ENCODE measurements at places on chromosomes 3 and 15.

- DNase-seq, result no peak
Measured at GRCh38 chr15:42148808-42149492, 7.5 kb downstream of the PLA2G4F start.

DNA sequence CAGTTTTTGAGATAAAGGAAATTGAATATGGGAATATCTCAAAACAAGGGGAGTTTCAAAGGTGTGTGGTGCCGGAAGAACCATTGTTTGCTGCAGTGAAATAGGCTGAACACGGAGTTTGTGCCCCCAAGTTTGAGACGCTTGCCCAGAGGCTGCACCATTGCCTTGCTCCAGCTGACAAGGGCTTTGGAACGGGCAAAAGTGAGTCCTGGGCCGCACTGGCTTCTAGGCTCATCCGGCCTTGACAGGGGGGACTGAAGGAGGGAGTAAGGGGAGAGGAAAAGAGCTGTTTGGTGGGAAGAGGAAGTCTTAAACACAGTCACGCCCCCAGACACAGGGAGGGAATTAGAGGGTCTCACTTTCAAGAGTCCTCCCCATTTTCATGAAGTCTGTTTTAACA, 269.9 kb downstream of the FAM43A start:
- DNase-seq, result no peak

- peak; percentile 54 for DNase-seq
Measured at GRCh38 chr15:31483053-31483985, 156.7 kb downstream of the KLF13 start.

- DNase-seq, result no peak
Measured at GRCh38 chr3:141094790-141095545, 43.8 kb downstream of the SPSB4 start.

DNA sequence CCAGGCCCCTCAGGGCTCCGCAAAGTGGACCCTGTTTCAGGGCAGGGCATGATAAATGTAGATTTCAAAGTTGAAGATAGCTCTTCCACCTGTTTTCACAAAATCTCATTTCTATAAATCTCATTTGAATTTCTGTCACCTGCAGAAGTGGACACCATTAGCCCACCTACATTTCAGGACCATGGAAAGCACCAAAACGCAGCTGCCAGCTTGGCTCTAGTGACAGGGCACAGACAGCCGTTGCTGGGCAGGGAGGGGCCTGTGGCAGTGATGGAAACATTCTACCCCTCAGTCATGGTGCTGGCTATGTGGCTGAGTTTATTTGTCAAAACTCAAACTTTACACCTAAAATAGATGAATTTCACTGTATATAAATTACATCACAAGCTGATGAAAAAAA, 40.4 kb downstream of the PRR23E start:
- DNase-seq, result no peak

DNA sequence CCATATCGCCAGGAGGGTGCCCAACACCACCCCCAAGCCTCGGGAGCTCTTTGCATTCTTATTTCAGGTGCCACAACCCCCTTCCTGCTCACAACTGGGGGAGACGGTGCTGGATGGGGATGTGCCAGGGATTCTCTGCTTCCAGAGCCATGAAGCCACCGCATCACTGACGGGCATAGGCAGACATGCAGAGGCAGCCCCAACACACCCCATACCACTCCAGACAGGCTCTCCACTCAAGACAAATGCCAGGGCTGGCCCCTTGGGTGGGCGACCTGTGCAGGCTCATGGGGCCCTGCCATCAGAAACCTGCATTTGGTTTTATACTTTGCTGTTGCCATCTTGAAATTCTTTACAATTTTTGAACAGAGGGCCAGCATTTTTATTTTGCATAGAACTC, 27.0 kb upstream of the TRPM1 start:
- no peak for DNase-seq

DNA sequence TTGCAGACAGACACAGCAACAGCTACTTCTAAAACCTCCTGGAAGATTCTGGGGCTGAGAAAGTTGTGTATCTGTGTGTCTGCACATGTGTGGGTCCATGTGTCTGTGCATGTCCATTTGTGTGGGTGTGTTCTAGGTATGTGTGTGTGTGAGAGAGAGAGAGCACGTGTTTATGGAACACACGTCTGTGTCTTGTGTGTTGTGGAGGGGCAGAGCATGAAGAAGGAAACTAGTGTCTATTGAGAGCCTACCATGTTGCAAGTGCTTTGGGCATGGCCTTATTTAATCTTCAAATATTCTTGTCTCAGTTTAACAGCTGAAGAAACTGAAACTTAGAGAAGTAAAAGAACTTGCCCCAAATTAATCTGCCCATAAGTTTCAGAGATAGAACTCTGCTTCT, 327.5 kb downstream of the UACA start:
- DNase-seq, result no peak

DNA sequence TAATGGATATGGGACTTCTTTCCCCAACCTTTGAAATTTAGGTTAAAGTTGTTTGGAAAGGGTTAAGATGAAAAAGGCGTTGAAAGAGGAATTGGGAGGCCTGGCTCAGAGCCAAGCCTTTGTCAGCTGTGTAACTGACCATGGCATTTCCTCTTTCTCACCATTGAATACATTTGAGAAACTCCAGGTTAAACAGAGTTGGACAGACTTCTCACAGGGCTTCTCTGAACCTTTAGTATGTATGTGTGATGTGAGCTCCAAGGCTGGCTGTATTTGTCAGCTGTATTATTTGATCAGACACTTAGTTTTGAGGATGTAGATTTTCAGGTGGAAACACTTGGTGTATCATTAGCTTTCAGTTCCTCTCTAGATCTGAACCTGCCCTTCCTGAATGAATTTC, 136.4 kb upstream of the GOLGA6L4 start:
- no peak for DNase-seq

- DNase-seq, result no peak
Measured at GRCh38 chr15:71650603-71651002, 159.8 kb upstream of the NR2E3 start.

DNA sequence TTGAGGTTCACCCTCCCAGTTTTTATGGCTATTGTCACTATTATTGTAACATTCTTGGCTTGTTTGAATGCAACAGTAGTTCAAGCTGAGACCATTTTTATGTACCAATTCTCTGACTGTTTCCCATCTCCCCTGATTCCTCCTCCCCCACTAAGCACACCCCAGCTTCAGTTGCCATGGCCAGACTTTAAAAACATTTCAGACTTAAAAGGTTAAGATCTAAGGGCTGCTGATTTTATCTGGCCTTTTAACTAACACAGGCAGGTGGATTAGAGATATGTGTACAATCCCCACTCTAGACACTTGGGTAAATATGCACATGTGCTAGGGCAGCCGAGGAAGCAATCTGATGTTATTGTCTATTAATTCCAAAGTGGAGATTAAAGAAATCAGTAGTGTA, 386.3 kb upstream of the NR2F2 start:
- DNase-seq, result no peak

DNA sequence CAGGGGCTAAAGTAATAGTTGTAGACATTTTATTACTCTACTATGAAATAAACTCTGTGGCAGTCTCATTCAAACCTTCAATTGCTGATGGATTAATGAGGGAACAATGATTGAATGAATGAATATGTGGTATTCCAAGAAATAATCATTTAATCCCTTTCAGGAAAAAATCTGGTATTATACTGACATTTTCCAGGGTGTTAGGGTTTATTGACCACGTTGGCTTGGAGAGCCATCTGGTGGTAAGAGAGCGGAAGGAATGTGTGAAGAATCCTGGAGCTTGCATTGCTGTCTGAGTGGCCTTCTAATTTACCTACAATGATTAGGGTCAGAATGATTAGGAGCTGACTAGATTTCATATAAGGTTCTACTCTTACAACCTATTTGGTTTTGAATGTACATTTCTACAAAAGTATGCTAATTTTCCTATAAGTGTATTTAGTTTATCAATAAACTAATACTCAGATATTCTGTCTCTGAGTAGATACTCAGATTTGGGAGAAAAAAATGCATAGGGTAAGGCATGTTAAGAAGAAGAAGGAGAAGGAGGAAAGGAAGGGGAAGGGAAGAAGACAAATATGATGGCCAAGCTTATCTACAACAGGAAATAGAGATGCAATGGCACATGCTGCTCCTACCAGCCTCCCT, 249.9 kb downstream of the ROBO1 start:
- DNase-seq, result no peak

DNA sequence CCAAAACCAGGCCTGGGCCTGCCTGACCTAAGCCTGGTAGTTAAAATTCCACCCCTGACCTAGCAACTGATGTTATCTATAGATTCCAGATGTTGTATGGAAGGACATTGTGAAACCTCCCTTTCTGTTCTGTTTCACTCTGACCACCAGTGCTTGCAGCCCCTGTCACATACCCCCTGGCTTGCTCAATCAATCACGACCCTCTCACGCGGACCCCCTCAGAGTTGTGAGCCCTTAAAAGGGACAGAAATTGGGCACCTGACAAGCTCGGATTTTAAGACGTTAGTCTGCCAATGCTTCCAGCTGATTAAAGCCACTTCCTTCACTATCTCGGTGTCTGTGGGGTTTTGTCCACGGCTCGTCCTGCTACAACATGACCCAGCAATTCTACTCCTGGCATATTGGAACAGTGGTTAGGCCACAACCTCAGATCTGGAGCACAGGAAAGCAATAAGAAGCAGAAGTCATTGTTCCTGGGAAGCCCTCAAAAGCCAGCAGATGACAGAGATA, 36.7 kb upstream of the LHFPL4 start:
- DNase-seq, result no peak

DNA sequence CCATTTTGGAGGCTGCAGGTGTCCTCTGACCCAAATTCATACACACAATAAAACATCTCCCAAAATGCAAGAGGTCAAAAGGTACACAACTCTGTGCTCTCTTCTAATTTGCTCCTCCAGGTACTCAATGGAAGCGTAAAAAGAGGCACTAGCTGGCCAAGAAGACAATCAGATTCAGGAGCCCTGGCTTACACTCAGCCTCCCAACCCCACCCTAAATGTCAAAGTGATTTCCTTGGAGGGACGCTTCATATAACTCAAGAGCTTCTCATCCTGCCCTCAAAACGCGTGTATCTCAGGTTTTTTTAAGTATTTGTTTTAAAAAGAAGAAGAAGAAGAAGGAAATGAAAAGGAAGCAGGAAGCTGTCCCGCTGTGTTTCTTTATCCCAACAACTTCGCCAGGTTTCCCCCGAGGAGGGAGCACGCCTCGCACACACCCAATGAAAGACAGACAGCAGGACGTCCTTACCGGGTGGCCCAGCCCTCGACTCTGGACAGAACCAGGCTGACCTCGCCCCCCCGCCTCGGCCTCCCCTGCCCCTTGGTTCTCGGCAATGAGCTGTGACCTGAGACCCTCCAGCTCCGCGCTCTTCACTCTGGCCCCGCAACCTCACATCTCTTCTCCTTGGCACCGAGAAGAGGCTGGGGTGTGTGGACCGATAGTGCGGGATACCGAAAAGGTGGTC, 620.7 kb upstream of the ZNF385D start:
- no peak for DNase-seq

- DNase-seq, result no peak
Measured at GRCh38 chr3:119600732-119601131, 3.0 kb downstream of the PLA1A start.

- no peak for DNase-seq
Measured at GRCh38 chr15:37586011-37586583, 348.3 kb upstream of the TMCO5A start.

DNA sequence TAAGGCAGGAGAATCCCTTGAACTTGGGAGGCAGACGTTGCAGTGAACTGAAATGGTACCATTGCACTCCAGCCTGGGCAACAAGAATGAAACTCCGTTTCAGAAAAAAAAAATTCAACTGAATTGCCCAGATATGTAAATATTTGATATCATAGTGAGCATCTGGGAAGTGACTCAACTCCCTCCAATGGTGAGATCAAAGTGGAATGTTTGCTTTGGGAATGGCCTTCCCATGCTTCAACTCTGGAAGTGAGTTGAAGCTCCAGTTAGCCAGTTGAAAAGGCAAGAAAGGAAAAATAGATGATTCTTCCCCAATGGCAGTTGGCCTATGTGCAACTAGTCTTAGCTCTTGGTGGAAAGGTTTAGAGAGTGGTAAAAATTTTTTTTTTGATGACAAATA, 131.6 kb upstream of the CMC1 start:
- no peak for DNase-seq

GRCh38 chr3:23421811-23422516, 218.8 kb downstream of the UBE2E2 start:
- DNase-seq, result no peak

- no peak for DNase-seq
Measured at GRCh38 chr15:51311510-51311909, 26.9 kb downstream of the CYP19A1 start.

GRCh38 chr3:99505200-99505599, 133.2 kb upstream of the COL8A1 start:
- no peak for DNase-seq

GRCh38 chr15:62742409-62743171, 300.0 kb upstream of the TPM1 start:
- no peak for DNase-seq

All from stimulated activated CD8-positive, alpha-beta memory T cell treated with anti-CD3 and anti-CD28 coated beads, Interleukin-7, amount 100 ng/mL, for 4 hours (primary cell).